Caki2 (cell line): ENCODE measurements at places on chromosomes 16 and 17. TPM values are rescaled to one million over a fixed set of nuclear protein-coding genes. Genes with fewer than 3 reads are reported as not detected.
A peak's percentile ranks its signal among the peaks of the same experiment; 100 is the strongest.

TADA2A gene
- 6.8 and 14.1 TPM in 2 replicates for total RNA-seq

NT5M gene
- 13.2 and 87.7 TPM in 2 replicates for total RNA-seq

COX10 gene
- 10.6 and 11.8 TPM in 2 replicates for total RNA-seq

PYDC1 gene
- total RNA-seq, result not detected in 2 replicates

NHLRC4 gene
- 1.2 and 4.0 TPM in 2 replicates for total RNA-seq

PITPNM3 gene
- 0.20 and 2.2 TPM in 2 replicates for total RNA-seq

SLC16A11 gene
- total RNA-seq, result not detected in 2 replicates

- DNase-seq, result no peak
Observed at GRCh38 chr17:70072546-70073309, 2.3 kb upstream of the KCNJ16 start.

GRCh38 chr17:54899721-54900456, 763 bp upstream of the TOM1L1 start:
- no peak for DNase-seq

DNA sequence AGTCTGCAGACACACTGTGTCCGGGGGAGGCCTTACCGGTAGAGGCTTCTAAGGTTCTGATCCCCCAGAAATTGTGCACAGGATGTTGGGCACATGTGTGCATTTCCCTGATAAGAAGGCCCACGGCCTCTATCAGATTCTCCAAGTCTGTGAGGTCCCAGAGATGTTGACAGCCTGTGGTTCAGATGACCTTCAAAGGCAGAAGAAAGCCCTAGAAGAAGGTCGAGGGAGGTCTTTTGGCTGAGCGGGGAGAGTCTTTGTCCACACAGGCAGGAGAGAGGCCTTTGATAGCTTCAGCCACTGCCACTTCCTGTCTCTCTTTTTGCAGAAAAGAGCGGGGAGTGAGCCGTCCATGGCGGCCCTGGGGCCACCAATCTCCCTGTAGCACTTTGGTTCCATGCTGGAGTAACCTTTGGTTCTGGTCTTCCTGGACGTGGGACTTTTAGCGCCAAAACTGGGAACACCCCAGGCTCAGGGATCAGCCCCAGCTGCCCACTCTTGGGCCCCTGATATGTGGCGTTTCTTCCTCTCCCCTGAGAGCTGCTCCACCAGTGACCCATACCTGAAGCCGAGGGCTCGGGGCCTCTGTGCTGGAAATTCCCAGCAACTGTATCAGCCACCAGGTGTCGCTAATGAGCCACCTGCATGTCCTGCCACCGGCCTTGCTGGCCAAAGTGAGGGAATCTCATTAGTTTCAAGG, 28.1 kb upstream of the LGALS9 start:
- peak; percentile 48 for DNase-seq

GRCh38 chr16:48539485-48540221, 70.3 kb downstream of the N4BP1 start:
- DNase-seq, result no peak

GRCh38 chr16:11792410-11793241, 4.4 kb downstream of the ZC3H7A start:
- DNase-seq, result no peak

DNA sequence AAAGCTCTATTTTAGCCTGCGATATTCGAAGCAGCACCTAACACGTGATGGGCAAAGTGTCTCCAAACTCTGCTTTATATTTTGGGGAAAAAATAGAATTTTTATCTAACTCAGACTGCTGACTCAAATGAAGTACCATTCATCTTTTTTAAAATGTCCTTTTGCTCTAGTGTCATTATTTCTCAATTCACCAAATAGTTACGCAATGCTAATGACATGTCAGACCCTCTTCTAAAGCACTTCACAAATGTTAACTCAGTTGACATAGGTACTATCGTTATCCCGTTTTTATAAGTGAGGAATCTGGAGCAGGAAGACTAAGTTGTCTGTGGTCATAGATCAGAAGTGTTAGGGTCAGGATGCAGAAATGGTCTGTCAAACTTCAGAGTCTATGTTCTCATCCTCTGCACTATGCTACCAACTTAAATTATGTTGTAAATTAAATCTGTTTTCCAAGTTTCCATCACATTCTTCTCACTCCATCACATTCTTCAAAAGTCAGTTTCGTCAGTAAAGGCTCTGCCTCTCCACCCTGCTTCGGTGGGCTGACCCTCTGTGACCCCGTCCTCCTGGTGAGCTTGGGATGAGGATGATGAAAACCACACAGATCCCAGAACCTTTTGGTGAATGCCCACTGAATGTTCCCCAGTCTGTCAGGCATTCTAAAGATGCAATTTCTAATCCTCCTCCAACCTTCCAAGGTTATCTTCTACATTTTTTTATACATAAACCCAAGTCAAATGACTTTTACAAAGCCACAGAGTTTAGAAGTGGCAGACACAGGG, 102.8 kb downstream of the ADAMTS18 start:
- DNase-seq, result no peak

GRCh38 chr17:74773871-74774286, 2.3 kb downstream of the NAT9 start:
- no peak for DNase-seq

DNA sequence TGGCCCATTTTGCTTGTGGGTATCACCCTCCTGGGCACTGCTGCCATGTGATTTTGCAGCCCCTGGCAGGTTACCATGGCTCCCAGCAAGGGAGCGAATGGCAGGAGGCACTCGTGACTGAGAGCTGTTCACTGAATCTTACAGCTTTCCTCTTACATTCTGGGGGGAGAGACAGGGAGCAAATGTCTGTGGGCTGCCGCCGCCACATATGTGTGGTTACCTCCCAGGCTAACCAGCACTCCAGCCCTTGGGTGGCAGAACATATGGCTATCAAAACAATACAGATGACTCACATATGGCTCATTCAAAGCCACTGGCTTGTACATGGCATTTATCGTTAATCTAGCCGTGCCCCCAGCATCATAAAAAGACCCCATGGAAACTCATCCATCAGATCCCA, 19.8 kb downstream of the GTF3C1 start:
- DNase-seq, result peak; percentile 26

DNA sequence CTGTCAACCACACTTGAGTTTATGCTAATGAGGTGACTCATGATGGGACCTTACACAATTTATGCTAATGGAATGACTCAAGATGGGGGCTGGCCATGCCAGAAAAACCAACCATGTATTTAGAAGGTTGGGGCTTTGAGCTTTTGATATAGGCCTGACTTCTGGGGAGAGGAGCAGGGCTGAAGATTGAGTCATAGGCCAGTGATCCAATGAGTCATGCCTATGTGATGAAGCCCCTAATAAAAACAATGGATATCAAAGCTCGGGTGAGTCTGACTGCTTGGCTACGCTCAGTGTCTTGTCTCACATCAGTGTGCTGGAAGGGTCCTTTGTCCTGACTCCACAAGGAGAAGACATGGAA, 7.3 kb downstream of the MFSD6L start:
- DNase-seq, result peak; percentile 82

- DNase-seq, result no peak
Observed at GRCh38 chr17:38439436-38439835, 11.2 kb downstream of the ARHGAP23 start.
